ENCODE measurements at places on chromosomes 2 and 18. TPM values are rescaled to one million over a fixed set of nuclear protein-coding genes. Genes with fewer than 3 reads are reported as not detected.

DNA sequence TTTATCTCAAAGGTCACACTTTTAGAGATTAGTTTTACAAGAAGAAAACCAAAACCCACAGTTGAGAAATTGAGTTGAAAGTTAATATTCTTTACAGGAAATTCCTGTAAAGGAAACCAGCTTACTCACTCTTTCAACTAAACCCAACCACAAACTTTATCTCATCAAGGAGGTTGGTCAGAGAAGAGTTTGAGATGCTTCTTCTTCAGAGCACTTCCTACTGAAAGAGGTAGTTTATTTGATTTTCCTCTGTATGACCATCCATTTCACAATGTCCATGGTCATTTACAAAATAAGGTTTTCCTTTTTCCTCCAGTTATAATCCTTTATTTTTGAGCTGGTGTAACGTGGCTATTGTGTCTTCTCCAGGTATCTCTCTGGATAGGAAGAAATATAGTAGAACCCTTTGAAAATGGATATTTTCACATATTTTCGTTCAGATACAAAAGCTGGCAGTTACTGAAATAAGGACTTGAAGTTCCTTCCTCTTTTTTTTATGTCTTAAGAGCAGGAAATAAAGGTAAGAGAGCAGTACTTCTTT, 4.5 kb upstream of the IL18RAP start:
- DNase-seq = no peak

Gene USP37
- total RNA-seq = 30.8 TPM

GRCh38 chr2:25757906-25758305, 84.5 kb upstream of the DTNB start:
- DNase-seq = peak; percentile 14

Gene MC2R
- not detected for total RNA-seq

Gene TP53I3
- total RNA-seq = 29.1 TPM

GRCh38 chr2:97693476-97693875, 19.9 kb upstream of the ZAP70 start:
- no peak for DNase-seq

- no peak for DNase-seq
Measured at GRCh38 chr18:43514747-43515146, 237.5 kb upstream of the SYT4 start.

GRCh38 chr2:208103616-208104015, 20.7 kb downstream of the CRYGD start:
- no peak for DNase-seq

Gene GAL3ST2
- not detected for total RNA-seq

Gene C2orf78
- total RNA-seq = not detected

GRCh38 chr2:155547571-155547970, 785.0 kb downstream of the NR4A2 start:
- no peak for DNase-seq

- DNase-seq = no peak
Measured at GRCh38 chr18:34637094-34637801, 72.8 kb upstream of the DTNA start.
